CD14-positive monocyte (primary cell): ENCODE measurements at places on chromosomes 11 and 22. TPM values are rescaled to one million over a fixed set of nuclear protein-coding genes. Genes with fewer than 3 reads are reported as not detected.

MICALL1 gene
- 0.51 TPM for polyA plus RNA-seq

DNA sequence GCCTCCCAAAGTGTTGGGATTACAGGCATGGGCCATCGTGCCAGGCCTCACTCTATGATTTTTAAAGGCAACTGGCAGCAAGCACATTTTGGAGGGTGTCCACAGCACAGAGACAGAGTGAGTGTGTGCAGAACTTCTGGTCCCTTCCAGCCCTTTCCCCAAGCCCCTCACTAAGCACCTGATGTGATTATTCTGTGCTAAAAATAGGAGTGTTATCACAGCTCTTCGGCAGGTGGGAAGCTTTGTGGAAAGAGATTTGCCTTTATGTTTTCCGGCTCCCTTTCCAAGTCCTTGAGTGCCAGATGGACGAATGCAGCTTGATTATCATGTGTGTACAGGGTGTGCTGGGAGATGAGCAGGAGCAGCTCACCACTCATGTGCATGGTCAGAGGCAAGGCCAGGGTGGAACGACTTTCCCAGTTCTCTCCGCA, 310.8 kb downstream of the DDX10 start:
- no peaks in the 10 kb centered on the region for H3K4me1 ChIP-seq
- H3K27ac ChIP-seq = no peak overlapping the region
- no peaks in the 10 kb centered on the region for H3K27me3 ChIP-seq
- no peaks in the 10 kb centered on the region for H3K36me3 ChIP-seq
- DNase-seq = no peak

TNNI2 gene
- polyA plus RNA-seq = 11.7 TPM

GRCh38 chr11:34910817-34911216, 5.4 kb downstream of the APIP start:
- H3K27ac ChIP-seq = no peak overlapping the region
- peaks cover 27% of the 10 kb centered on the region for H3K4me1 ChIP-seq
- H3K27me3 ChIP-seq = no peaks in the 10 kb centered on the region
- H3K36me3 ChIP-seq = no peaks in the 10 kb centered on the region
- no peak for DNase-seq
- H3K4me3 ChIP-seq = no peak overlapping the region

INPP5J gene
- polyA plus RNA-seq = 0.03 TPM in 2 replicates

DNA sequence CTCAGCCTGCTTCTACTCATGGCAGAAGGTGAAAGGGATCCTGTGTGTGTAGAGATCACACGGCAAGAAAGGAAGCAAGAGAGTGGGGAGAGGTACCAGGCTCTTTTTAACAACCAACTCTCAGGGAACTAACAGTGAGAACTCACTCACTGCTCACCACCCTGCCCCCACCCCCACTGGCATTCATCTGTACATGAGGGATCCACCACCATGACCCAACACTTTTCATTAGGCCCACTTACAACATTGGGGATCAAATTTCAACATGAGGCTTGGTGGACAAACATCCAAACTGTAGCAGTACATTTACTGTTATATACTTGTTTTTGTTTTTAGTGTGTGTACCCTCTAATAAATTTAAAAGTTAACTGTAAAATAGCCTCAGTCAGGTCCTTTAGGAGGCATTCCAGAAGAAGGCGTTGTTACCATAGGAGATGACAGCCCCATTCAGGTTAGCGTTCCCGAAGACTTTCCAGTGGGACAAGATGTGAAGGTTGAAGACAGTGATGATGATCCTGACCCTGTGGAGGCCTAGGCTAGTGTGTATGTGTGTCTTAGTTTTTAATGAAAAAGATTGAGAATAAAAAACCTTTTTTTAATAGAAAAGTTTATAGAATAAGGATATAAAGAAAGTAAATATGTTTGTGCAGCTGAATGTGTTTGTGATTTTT, 11.3 kb downstream of the CUL5 start:
- no peaks in the 10 kb centered on the region for H3K4me1 ChIP-seq
- H3K4me3 ChIP-seq = no peak overlapping the region
- no peaks in the 10 kb centered on the region for H3K27me3 ChIP-seq
- H3K36me3 ChIP-seq = peaks cover 22% of the 10 kb centered on the region
- no peak for DNase-seq

GRCh38 chr11:62133328-62134065, 9.7 kb downstream of the INCENP start:
- H3K4me3 ChIP-seq = no peak overlapping the region
- no peaks in the 10 kb centered on the region for H3K27me3 ChIP-seq
- no peaks in the 10 kb centered on the region for H3K4me1 ChIP-seq
- H3K36me3 ChIP-seq = peaks cover 96% of the 10 kb centered on the region
- H3K27ac ChIP-seq = peak overlapping the region; percentile 39

DNA sequence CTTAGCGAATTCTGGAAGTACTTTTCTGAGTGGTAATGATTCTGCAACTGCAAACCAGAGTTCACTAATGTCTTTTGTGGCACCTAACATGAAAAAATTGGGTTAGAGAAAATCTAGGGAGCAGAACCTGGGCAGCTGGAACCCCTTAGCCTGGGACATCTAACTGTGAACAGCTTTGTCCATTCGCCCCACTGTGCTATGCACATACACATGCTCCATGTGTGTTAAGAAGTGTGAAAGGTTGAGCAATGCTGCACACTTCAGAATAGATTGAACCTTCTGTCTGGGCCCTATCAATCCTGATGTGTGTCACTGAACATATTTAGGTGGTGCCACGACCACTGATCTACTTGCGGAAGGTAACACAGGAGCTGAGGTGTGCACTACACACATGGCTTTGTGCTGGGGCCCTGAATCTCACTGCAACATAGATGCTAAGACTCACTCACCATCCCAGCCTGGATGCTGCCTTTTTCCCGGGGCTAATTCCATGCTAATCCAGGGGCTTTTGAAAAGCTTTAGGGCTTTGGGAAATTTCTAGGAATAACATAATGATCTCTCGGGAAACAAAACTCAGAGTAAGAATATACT, 976.2 kb downstream of the NTM start:
- H3K4me3 ChIP-seq = no peak overlapping the region
- no peaks in the 10 kb centered on the region for H3K36me3 ChIP-seq
- no peak overlapping the region for H3K27ac ChIP-seq
- no peaks in the 10 kb centered on the region for H3K27me3 ChIP-seq
- no peaks in the 10 kb centered on the region for H3K4me1 ChIP-seq

MUC2 gene
- polyA plus RNA-seq = not detected

DNA sequence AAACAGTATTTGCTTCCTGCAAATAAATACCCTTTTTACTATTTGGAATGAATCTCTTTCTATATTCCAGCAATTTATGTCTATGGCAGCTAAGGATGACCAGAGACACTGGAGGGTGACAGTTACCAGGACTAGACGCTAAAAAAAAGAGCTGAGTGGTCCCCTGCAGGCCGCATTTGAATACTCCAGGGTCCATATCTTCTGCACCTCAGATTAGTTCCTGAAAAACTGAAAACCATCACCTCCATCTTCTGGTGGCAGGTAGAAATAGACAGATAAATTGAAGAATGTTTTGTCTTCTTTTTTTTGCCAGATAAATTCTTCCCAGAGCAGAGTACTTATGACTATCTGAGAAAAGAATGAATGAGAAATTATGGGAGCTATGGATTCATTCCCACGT, 145.6 kb downstream of the CSNK2A3 start:
- H3K4me3 ChIP-seq = no peak overlapping the region
- DNase-seq = no peak
- peaks cover 3% of the 10 kb centered on the region for H3K27me3 ChIP-seq

GRCh38 chr11:58898106-58898505, 41.2 kb upstream of the GLYATL1 start:
- no peaks in the 10 kb centered on the region for H3K36me3 ChIP-seq
- H3K4me3 ChIP-seq = no peak overlapping the region
- DNase-seq = no peak
- peaks cover 10% of the 10 kb centered on the region for H3K4me1 ChIP-seq

- no peaks in the 10 kb centered on the region for H3K27me3 ChIP-seq
- H3K4me3 ChIP-seq = no peak overlapping the region
- H3K4me1 ChIP-seq = peaks cover 23% of the 10 kb centered on the region
- no peak overlapping the region for H3K27ac ChIP-seq
- H3K36me3 ChIP-seq = peaks cover 7% of the 10 kb centered on the region
- no peak for DNase-seq
Observed at GRCh38 chr11:2564008-2564530, 119.3 kb downstream of the KCNQ1 start.

PGR gene
- polyA plus RNA-seq = not detected in 2 replicates

SUSD2 gene
- 0.43 and 0.56 TPM in 2 replicates for polyA plus RNA-seq

DNA sequence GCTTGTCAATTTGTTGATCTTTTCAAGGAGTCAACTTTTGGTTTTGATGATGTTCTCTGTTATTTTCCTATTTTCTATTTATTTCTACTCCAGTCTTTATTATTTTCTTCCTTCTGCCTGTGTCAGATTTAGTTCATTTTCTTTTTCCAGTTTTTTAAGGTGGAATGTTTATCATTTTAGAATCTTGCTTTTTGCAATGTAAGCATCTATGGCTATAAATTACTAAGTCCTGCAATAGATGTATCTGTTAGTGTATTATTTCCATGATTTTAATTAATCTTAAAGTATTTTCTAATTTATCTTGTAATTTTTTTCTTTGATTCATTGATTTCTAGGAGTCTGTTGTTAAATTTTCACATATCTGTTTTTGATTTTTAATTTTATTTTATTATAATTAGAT, 81.7 kb downstream of the ARHGAP8 start:
- no peaks in the 10 kb centered on the region for H3K27me3 ChIP-seq
- no peaks in the 10 kb centered on the region for H3K4me1 ChIP-seq
- DNase-seq = no peak
- H3K27ac ChIP-seq = no peak overlapping the region
- no peaks in the 10 kb centered on the region for H3K36me3 ChIP-seq

DNA sequence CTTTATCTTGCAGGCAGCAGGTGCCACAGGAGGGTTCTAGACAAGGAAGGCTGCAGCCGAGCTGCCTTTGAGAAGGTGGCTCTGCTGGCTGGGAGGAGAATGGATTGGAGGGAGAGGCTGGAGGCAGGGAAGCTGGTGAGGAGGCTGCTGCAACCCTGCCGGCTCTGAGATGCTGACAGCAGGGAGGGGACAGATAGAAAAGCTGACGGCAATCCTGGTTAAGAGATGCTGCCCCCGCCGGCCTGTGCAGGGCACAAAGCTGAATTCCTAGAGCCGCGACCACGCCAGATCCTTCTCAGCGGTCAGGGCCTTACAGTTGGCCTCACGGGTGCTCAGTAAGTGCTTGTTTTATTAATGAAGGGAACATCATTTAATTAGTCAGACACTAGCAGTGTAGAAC, 105.4 kb downstream of the CACNA1I start:
- no peak overlapping the region for H3K4me3 ChIP-seq
- no peaks in the 10 kb centered on the region for H3K4me1 ChIP-seq
- H3K36me3 ChIP-seq = no peaks in the 10 kb centered on the region

HDAC10 gene
- polyA plus RNA-seq = 148 and 162 TPM in 2 replicates

CARD18 gene
- polyA plus RNA-seq = not detected in 2 replicates

- peaks cover 96% of the 10 kb centered on the region for H3K36me3 ChIP-seq
- no peaks in the 10 kb centered on the region for H3K4me1 ChIP-seq
- no peaks in the 10 kb centered on the region for H3K27me3 ChIP-seq
Observed at GRCh38 chr11:116861539-116861938, 24.1 kb upstream of the APOA1 start.

GRCh38 chr11:93020248-93021046, 51.0 kb downstream of the MTNR1B start:
- no peak overlapping the region for H3K4me3 ChIP-seq
- no peak overlapping the region for H3K27ac ChIP-seq
- H3K36me3 ChIP-seq = no peaks in the 10 kb centered on the region
- DNase-seq = no peak

GRCh38 chr11:68840661-68841653, 759 bp downstream of the CPT1A start:
- H3K27ac ChIP-seq = peak overlapping the region; percentile 94
- no peaks in the 10 kb centered on the region for H3K36me3 ChIP-seq

GLYATL1 gene
- polyA plus RNA-seq = not detected

ACR gene
- polyA plus RNA-seq = not detected in 2 replicates

GRCh38 chr22:28402060-28402459, 277.6 kb downstream of the TTC28 start:
- H3K27ac ChIP-seq = no peak overlapping the region
- no peak overlapping the region for H3K4me3 ChIP-seq
- no peaks in the 10 kb centered on the region for H3K36me3 ChIP-seq
- H3K27me3 ChIP-seq = no peaks in the 10 kb centered on the region
- H3K4me1 ChIP-seq = peaks cover 6% of the 10 kb centered on the region

SAA1 gene
- polyA plus RNA-seq = not detected

ANO1 gene
- not detected for polyA plus RNA-seq

GRCh38 chr22:31680861-31681341, 18.9 kb upstream of the PISD start:
- H3K4me3 ChIP-seq = no peak overlapping the region
- H3K27ac ChIP-seq = no peak overlapping the region
- H3K27me3 ChIP-seq = no peaks in the 10 kb centered on the region
- H3K36me3 ChIP-seq = peaks cover 32% of the 10 kb centered on the region
- DNase-seq = peak; percentile 29
- H3K4me1 ChIP-seq = peaks cover 21% of the 10 kb centered on the region

NTM gene
- not detected in 2 replicates for polyA plus RNA-seq

- H3K27me3 ChIP-seq = no peaks in the 10 kb centered on the region
- H3K4me1 ChIP-seq = peaks cover 11% of the 10 kb centered on the region
- no peaks in the 10 kb centered on the region for H3K36me3 ChIP-seq
- peak overlapping the region; percentile 45 for H3K27ac ChIP-seq
- no peak for DNase-seq
Observed at GRCh38 chr11:93623179-93623578, 38.3 kb upstream of the CEP295 start.

DERL3 gene
- 0.28 TPM for polyA plus RNA-seq

GRCh38 chr11:62560566-62561103, 13.1 kb downstream of the EEF1G start:
- H3K4me1 ChIP-seq = peaks cover 36% of the 10 kb centered on the region
- H3K36me3 ChIP-seq = peaks cover 56% of the 10 kb centered on the region
- H3K27me3 ChIP-seq = no peaks in the 10 kb centered on the region
- H3K27ac ChIP-seq = peak overlapping the region; percentile 56
- H3K4me3 ChIP-seq = no peak overlapping the region

DNA sequence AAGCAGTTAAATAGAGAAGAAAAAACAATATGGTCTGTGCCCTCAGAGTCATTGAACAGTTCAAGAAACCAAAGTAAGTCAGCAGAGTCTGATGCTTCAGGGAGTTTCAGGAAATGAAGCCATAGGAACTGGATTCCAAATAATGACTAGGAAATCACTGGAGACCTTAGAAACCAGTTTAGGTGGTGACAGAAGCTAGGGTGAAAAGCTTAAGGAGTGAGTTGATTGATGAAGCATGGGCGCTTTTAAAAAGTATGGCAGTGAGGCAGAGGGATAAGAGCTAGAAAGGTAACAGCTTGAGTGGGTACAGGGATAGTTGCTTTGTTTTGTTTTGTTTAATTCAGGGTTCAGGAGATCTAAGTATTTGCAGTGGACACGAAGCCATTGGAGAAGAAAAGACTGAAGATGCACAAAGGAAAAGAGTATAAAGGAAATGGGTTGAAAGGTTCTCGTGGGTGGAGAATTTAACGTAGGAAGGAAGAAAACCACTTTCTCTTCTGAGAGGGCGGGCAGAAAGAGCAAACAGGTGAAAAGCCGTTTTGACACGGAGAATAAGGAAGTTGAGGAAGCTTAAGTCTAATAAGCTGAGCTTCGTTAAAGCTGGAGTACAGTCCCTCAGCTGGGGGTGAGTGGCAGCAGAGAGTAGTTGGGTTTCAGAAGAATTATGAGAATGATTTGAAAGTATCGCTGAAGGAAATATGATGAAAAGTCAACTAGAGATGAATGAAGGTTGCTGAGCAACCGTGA, 14.8 kb downstream of the SGSM3 start:
- H3K27ac ChIP-seq = no peak overlapping the region
- no peaks in the 10 kb centered on the region for H3K27me3 ChIP-seq
- no peaks in the 10 kb centered on the region for H3K36me3 ChIP-seq
- H3K4me1 ChIP-seq = peaks cover 28% of the 10 kb centered on the region
- no peak overlapping the region for H3K4me3 ChIP-seq

MS4A12 gene
- polyA plus RNA-seq = not detected in 2 replicates
